ENCODE measurements at places on chromosomes 16 and 17.

DNA sequence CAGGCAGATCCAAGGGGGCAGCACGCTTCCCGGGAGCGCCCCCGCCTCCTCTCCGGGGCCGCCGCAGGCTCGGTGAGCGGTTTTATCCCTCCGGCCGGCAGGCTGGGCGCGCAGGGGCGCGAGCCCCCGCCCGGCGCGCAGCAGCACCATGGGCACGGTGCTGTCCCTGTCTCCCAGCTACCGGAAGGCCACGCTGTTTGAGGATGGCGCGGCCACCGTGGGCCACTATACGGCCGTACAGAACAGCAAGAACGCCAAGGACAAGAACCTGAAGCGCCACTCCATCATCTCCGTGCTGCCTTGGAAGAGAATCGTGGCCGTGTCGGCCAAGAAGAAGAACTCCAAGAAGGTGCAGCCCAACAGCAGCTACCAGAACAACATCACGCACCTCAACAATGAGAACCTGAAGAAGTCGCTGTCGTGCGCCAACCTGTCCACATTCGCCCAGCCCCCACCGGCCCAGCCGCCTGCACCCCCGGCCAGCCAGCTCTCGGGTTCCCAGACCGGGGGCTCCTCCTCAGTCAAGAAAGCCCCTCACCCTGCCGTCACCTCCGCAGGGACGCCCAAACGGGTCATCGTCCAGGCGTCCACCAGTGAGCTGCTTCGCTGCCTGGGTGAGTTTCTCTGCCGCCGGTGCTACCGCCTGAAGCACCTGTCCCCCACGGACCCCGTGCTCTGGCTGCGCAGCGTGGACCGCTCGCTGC, 832 bp downstream of the CDK5R1 start:
- peak; percentile 66 for DNase-seq

- DNase-seq, result no peak
Observed at GRCh38 chr16:28958216-28958615, 7.5 kb downstream of the NFATC2IP start.

- no peak for DNase-seq
Observed at GRCh38 chr16:48292452-48292851, 45.1 kb upstream of the ABCC11 start.

GRCh38 chr17:40548982-40549685, 16.1 kb downstream of the CCR7 start:
- no peak for DNase-seq

- DNase-seq, result no peak
Observed at GRCh38 chr16:25914357-25914962, 222.7 kb downstream of the HS3ST4 start.

GRCh38 chr17:78046923-78047322, 81.6 kb downstream of the TMC6 start:
- no peak for DNase-seq

- DNase-seq, result no peak
Observed at GRCh38 chr17:17737961-17738894, 57.0 kb downstream of the RAI1 start.

- no peak for DNase-seq
Observed at GRCh38 chr17:76382351-76382802, 2.0 kb upstream of the SPHK1 start.

- no peak for DNase-seq
Observed at GRCh38 chr16:30567160-30567990, 4.1 kb downstream of the ZNF688 start.

DNA sequence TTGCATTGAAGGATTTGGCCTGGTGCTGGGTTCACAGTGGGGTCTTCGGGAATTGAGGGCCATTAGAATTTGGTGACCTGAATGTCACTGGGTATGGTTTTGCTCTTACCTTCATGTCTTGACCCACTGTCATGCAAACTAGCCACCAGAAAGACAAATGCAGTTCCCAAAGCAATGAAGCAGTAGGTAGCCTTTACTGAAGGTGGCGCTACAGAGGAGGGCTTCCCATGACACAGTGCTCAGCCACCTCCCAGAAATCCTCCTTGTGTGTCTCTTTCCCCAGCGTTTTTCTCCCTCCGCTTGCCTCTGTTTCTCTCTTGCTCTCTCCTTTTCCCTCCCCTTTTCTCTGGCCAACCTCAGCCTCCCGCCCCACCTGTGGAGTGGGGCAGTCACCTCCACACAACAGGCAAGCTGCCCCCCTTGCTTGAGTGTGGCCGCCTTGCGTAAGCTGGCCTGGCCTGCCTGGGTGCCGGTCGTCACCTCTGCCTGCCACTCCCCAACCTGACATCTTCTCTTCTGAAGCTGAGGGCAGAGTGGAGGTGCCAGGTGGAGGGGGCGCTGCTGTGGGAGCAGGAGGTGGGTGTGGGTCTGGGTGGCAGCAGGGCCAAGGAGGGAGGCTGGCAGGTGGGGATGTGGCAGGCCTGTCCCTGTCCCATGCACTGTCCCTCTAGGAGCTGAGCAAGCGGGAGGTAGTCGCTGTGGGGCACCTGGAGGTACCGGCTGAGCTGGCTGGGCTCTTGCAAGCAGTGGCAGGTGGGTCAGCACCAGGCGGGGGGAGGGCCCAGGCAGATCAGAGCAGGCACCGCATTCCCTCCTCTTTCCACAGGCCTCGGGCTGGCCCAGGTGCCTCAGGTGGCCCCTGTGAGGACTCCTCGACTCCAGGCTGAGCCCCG, 34.7 kb downstream of the MYO15A start:
- peak; percentile 60 for DNase-seq

GRCh38 chr16:65372171-65372570, 250.3 kb upstream of the CDH11 start:
- no peak for DNase-seq

DNA sequence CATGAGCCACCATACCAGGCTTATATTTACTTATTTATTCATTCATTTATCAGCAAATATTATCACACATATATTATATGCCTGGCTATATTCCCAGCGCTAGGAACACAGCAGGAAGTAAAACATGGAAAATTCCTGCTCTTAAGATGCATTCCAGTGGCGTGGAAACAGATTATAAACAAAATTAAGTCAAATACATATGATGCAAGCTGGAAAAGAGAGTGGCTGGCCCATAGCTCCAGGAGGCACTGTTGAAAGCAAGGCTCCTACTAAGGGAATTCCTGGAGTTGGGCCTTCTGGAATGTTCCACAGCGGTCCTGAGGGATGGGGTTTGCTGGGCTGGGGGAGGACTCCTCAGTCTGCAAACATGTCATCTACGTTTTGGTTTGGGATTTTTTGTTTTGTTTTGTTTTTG, 18.4 kb downstream of the ADCY9 start:
- no peak for DNase-seq

DNA sequence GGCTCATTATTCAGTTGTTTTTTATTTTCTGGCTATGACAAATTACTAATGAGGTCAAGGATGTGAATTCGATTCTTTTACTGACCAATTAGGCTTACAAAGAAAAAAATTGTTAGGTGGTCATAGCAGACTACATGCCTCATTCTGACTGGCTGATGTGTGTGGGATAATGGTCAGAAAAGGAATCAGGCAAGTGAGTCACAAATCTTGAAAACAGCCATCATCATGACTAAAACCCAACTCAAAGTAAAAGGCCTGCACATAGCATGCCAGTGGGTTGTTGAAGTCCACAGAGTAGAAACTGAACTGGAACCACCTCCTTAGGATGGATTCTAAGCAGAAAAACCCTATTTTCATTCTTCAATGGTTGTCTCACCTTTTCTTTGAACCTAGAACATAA, 8.6 kb downstream of the RPGRIP1L start:
- DNase-seq, result no peak

DNA sequence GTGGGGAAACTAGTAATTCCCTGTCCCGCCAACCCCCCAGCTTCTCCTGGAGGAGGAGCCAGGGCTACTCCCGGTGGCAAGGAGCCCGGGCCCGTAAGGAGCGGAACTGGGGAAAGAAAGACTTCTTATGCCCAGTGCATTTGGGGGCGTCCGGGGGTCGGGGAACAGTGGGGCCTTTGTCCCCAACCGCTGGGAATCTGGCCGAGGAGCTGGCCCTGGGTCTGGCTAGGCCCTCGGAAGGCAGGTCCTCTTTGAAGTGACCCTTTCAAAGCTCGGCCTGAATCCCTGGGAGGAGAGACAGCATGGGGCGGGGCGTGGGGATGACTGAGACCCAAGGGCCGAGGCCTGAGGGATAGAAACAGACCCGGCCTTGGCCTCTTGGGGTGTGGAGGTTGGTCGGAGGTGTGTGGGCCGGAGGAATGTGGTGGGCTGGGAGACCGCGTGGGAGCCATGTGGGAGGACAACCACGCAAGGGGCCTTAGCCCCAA, 6.0 kb downstream of the ARHGAP23 start:
- DNase-seq, result no peak

GRCh38 chr17:28343491-28343932, 8.0 kb downstream of the TNFAIP1 start:
- no peak for DNase-seq

DNA sequence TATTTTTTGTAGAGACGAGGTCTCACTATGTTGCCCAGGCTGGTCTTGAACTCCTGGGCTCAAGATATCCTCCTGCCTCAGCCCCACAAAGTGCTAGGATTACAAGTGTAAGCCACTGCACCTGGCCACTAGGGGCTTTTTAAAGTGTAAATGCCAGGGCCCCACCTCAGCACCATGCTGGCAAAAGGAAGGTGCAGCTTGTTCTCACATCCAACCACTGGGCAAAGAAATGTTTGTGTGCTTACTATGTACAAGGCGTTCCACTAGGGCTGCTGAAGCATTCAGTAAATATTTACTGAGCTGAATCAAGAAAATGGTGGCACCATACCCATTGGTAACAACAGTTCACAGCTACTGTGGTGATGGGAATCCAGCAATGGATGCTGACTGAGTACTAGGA, 22.6 kb downstream of the COG1 start:
- DNase-seq, result no peak

GRCh38 chr17:46136820-46137219, 56.4 kb downstream of the KANSL1 start:
- no peak for DNase-seq

DNA sequence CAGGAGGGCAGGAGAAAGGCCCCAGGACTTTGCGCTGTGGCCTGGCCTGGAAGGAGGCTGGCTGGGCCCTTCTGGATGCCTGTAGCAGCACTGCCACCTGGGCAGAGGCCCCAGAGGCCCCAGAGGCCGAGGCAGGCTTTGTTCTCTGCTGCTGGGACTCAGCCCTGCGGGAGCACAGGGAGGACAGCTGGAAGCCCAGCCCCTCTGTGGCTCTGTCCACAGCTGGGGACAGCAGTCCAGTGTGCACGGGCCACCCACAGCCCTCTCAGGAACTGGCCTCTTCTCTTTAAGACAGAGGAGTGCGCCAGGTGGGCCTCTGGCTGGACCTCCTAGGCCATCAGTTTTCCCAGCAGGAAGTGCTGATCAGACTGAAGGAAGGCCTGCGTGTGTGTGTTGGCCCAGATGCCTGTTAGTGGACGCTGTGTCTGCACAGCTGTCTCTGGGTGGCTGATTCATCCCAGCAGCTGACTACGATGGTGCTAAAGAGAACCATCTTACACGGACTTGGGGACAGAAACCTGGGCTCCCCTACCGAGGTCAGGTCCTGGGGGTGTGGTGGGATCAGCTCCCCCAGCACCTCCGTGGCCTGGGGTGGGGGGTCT, 26.9 kb upstream of the ZNF750 start:
- no peak for DNase-seq

DNA sequence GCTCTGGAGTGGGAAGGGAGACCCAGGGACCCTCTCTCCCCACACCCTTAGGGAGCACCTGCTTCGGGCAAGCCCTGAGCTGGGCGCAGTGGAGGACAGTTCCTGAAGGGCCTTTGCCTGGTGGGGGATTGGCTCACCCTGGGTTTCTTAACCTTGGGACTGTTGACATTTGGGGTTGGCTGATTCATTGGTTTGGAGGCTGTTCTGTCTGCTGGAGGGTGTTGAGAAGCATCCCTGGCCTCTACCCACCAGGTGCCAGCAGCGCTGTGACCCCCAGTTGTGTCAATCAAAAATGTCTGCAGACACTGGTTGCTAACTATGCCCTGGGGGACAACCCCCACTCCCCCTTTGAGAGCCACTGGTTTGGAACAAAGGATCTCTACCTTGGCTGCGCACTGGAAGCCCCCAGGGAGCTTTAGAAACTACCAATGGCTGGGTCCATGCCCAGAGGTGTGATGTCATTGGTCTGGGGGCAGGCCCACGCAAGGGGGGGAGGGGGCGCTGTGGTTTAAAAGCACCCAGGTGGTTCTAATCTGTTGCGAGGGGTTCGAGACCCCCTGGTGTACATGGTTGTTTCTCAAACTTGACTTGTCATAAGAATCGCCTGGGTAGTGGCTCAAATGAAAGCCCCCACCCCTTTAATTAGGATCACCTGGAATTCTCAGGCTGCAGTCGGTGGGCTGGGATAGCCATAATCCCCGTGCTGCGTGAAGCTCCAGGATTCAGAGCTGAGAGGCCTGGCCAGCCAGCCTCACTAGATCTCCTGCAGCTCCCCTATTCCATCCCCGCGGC, 151.9 kb upstream of the GSE1 start:
- DNase-seq, result no peak

GRCh38 chr16:20409398-20410120, at the start of gene ACSM5:
TSS of gene ACSM5 (plus strand) at chr16:20409534. CDS start at chr16:20411485, 1,951 bp downstream.
- DNase-seq, result peak; percentile 40

DNA sequence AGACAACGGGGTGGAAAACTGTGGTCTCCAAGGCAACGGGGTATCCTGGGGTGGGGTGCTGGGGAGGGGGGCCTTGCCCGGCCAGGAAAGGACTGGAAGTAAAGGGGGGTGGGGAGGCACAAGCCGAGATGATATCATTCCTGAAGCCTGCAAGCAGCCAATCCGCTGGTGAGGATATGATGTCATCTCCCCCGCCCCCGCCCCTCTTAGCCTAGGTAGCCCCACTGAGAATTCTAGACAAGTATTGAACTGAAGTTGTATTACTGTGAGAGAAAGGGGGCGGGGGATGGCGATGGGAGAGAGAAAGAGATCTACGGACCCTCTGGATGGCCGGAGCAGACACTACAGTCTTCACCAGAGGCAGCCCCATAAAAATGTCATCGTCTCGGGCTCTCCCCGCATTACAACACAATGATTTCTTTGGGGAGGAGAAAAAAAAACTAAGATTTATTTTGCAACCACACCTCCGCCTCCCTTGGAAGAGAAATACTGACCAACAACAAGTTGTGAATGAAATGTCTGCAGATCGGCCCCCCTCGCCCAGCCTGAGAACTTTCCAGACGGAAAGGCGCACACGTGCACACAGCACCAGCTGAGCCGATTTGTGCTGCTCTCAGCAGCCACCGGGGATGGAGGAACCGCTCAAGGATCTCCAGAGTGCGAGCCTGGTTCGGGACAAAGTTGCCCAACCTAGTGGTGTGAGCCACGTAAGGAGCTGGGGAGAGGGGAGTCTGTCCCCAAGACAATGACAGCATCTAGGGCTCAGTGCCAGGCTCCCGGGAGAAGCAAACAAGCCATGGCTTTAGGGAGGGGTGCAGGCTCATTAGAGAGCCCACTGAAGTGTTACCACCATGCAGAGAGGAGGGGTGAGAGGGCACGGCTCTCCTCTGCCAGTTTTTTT, 222.1 kb downstream of the SOX9 start:
- DNase-seq, result no peak

Data from GM13976 (cell line).